Aorta (tissue), 5 donors: ENCODE measurements at places on chromosomes 11 and 22. TPM values are rescaled to one million over a fixed set of nuclear protein-coding genes. Genes with fewer than 3 reads are reported as not detected.
A peak's percentile ranks its signal among the peaks of the same experiment; 100 is the strongest.

- H3K36me3 ChIP-seq, result peaks cover 6% of the 10 kb centered on the region
- H3K4me3 ChIP-seq, result no peak overlapping the region
- H3K27me3 ChIP-seq, result no peaks in the 10 kb centered on the region
- DNase-seq, result no peak
- no peaks in the 10 kb centered on the region for H3K4me1 ChIP-seq
These were observed 76.2 kb upstream of the HORMAD2 start for GRCh38 chr22:30004101-30004500.

GRCh38 chr22:47043835-47044721 lies 281.6 kb downstream of the TBC1D22A start:
- no peak overlapping the region for H3K27ac ChIP-seq
- H3K27me3 ChIP-seq, result no peaks in the 10 kb centered on the region
- peak; percentile 45 for DNase-seq
- H3K4me1 ChIP-seq, result no peaks in the 10 kb centered on the region
- no peaks in the 10 kb centered on the region for H3K36me3 ChIP-seq

DNA sequence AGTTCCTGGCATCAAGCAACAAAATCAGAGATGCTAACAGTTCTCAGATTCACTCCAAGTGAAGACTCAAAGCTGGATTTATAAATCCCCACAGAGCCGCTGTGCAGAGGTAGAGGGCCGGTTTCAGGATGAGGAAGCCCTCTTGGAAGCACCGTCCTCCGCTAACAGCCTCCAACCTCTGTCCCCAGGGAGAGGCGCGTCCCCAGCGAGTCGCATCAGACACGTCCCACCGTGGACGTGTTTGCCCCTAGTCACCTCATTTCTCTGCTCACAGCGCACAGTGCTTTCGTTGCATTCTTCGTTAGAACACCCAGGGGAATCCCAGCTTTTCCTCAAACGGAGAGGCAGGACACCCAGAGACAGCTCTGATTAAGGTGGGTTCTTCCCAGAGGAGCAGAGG lies 642.9 kb downstream of the BRD1 start:
- no peaks in the 10 kb centered on the region for H3K27me3 ChIP-seq
- H3K4me3 ChIP-seq, result no peak overlapping the region
- no peaks in the 10 kb centered on the region for H3K36me3 ChIP-seq
- no peak overlapping the region for H3K27ac ChIP-seq
- H3K4me1 ChIP-seq, result no peaks in the 10 kb centered on the region

GRCh38 chr11:47496808-47497207 lies 47.9 kb upstream of the RAPSN start:
- no peaks in the 10 kb centered on the region for H3K36me3 ChIP-seq
- H3K27me3 ChIP-seq, result no peaks in the 10 kb centered on the region
- no peak overlapping the region for H3K4me3 ChIP-seq
- H3K27ac ChIP-seq, result no peak overlapping the region

GRCh38 chr22:46794067-46794466 lies 31.6 kb downstream of the TBC1D22A start:
- no peak overlapping the region for H3K4me3 ChIP-seq
- H3K4me1 ChIP-seq, result no peaks in the 10 kb centered on the region
- H3K36me3 ChIP-seq, result peaks cover 4% of the 10 kb centered on the region
- H3K27me3 ChIP-seq, result no peaks in the 10 kb centered on the region
- DNase-seq, result no peak

- H3K4me3 ChIP-seq, result no peak overlapping the region
- H3K36me3 ChIP-seq, result no peaks in the 10 kb centered on the region
- H3K27ac ChIP-seq, result no peak overlapping the region
- DNase-seq, result peak; percentile 61
These were observed 1.6 kb downstream of the NR1H3 start for GRCh38 chr11:47259232-47259977.

GRCh38 chr11:29024386-29024785 lies 916.2 kb downstream of the METTL15 start:
- peaks cover 2% of the 10 kb centered on the region for H3K4me1 ChIP-seq
- H3K27me3 ChIP-seq, result no peaks in the 10 kb centered on the region
- no peak overlapping the region for H3K4me3 ChIP-seq
- no peak overlapping the region for H3K27ac ChIP-seq

GRCh38 chr22:32794449-32795213 lies 6.9 kb upstream of the TIMP3 start:
- DNase-seq, result no peak
- H3K36me3 ChIP-seq, result no peaks in the 10 kb centered on the region
- H3K4me3 ChIP-seq, result no peak overlapping the region
- H3K27me3 ChIP-seq, result no peaks in the 10 kb centered on the region
- H3K4me1 ChIP-seq, result no peaks in the 10 kb centered on the region

- H3K27ac ChIP-seq, result no peak overlapping the region
- H3K4me1 ChIP-seq, result no peaks in the 10 kb centered on the region
- no peak overlapping the region for H3K4me3 ChIP-seq
- DNase-seq, result peak; percentile 21
- no peaks in the 10 kb centered on the region for H3K27me3 ChIP-seq
These were observed 51.1 kb downstream of the IGSF9B start for GRCh38 chr11:133905677-133906156.

- H3K36me3 ChIP-seq, result no peaks in the 10 kb centered on the region
- no peak overlapping the region for H3K27ac ChIP-seq
- no peaks in the 10 kb centered on the region for H3K4me1 ChIP-seq
- DNase-seq, result no peak
- H3K4me3 ChIP-seq, result no peak overlapping the region
These were observed 23.5 kb downstream of the CDPF1 start for GRCh38 chr22:46226577-46226976.

DNA sequence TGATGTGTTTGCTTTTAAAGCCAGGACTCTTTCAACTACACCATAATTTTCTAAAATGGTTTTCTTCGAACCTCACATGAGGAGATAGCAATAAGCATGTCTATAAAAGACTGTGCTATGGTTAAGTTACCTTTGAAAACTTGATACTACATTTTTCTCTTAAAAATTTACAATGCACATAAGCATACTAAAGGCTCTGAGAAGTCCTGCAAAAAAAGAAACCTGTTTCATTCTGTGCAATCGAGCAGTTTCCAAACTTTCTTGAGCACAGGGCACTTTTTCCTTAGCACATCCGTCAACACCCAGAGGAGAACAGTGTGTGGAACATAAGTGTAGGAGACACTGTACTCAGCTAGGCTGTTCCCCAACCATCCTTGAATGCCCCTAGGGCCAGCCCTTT lies 144.1 kb upstream of the ARHGAP20 start:
- H3K27me3 ChIP-seq, result no peaks in the 10 kb centered on the region
- no peaks in the 10 kb centered on the region for H3K36me3 ChIP-seq
- H3K4me3 ChIP-seq, result no peak overlapping the region

- H3K36me3 ChIP-seq, result no peaks in the 10 kb centered on the region
- H3K4me1 ChIP-seq, result no peaks in the 10 kb centered on the region
- no peak overlapping the region for H3K4me3 ChIP-seq
These were observed 3.4 kb upstream of the FAM83F start for GRCh38 chr22:39991159-39991860.

- no peaks in the 10 kb centered on the region for H3K27me3 ChIP-seq
- H3K36me3 ChIP-seq, result no peaks in the 10 kb centered on the region
- no peaks in the 10 kb centered on the region for H3K4me1 ChIP-seq
These were observed 61.6 kb downstream of the OR10A6 start for GRCh38 chr11:7869467-7869866.

DNA sequence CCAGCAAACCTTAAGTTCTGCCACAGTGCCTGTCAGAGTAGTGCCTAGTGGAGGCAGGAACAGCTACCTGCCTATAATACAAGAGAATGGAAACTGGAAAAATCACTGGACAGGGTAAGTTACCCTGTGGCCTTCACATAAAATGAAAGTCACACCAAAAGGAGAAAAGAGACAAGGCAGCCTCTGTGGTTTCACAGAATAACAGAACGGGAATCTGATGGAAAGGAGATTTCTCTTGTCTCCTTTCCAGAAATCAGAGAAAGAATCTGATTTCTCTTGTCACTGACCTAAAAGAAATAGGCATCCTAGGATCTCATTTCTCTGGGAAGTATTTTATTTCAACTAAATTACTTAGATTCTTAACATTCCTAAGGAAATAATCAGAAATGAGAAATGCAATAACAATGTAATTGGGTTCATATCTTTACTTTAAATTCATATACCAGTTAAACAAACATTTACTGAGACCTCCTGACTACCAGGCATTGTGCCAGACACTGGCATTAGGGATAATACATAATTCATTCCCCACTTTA lies 41.6 kb downstream of the PRCP start:
- no peak overlapping the region for H3K4me3 ChIP-seq
- no peaks in the 10 kb centered on the region for H3K27me3 ChIP-seq
- H3K27ac ChIP-seq, result no peak overlapping the region
- DNase-seq, result no peak
- no peaks in the 10 kb centered on the region for H3K36me3 ChIP-seq
- no peaks in the 10 kb centered on the region for H3K4me1 ChIP-seq

GRCh38 chr11:86160541-86161149 lies 83.9 kb upstream of the EED start:
- no peaks in the 10 kb centered on the region for H3K36me3 ChIP-seq
- no peaks in the 10 kb centered on the region for H3K27me3 ChIP-seq
- DNase-seq, result no peak
- H3K27ac ChIP-seq, result no peak overlapping the region
- no peaks in the 10 kb centered on the region for H3K4me1 ChIP-seq

DNA sequence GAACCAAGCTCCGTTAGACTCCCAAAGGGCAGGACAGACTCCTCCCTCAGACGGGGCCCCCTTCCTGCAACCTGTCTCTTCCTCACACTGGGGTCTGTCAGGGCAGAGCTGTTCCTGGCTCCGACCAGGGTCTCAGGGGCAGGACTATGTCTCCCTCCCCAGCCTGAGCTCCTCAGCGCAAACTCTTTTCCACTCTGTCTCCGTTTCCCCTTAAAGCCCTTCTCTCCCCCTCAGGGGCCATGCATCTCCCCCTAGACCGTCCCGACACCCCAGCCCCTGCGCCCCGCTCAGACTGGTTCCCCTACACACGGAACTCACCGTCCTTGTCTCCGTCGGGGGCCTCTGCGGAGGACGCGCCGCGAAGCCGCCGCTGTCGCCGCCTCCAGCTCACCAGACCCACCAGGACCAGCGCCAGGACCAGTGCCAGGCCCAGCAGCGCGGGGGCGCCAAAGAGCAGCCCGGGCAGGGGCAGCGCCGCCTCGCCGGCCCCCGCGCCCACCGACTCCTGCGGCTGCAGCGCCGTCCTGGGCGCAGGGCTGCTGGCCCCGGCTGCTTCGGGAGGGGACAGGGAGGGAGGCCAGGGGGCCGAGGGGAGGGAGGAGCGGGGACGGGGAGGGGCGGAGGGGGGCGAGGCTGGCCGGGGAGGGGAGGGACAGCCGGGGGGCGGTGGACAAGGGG lies 684 bp downstream of the TNFRSF13C start:
- no peak overlapping the region for H3K4me3 ChIP-seq
- peak; percentile 84 for DNase-seq
- no peaks in the 10 kb centered on the region for H3K4me1 ChIP-seq

GRCh38 chr11:63866211-63866610 lies 27.3 kb downstream of the MARK2 start:
- H3K36me3 ChIP-seq, result no peaks in the 10 kb centered on the region
- H3K27ac ChIP-seq, result no peak overlapping the region
- H3K4me3 ChIP-seq, result no peak overlapping the region
- no peaks in the 10 kb centered on the region for H3K27me3 ChIP-seq
- DNase-seq, result peak; percentile 76
- no peaks in the 10 kb centered on the region for H3K4me1 ChIP-seq

GRCh38 chr11:103942646-103943045 lies 93.8 kb upstream of the DDI1 start:
- no peaks in the 10 kb centered on the region for H3K27me3 ChIP-seq
- H3K27ac ChIP-seq, result no peak overlapping the region
- H3K36me3 ChIP-seq, result no peaks in the 10 kb centered on the region
- peaks cover 2% of the 10 kb centered on the region for H3K4me1 ChIP-seq
- H3K4me3 ChIP-seq, result no peak overlapping the region
- DNase-seq, result no peak

DNA sequence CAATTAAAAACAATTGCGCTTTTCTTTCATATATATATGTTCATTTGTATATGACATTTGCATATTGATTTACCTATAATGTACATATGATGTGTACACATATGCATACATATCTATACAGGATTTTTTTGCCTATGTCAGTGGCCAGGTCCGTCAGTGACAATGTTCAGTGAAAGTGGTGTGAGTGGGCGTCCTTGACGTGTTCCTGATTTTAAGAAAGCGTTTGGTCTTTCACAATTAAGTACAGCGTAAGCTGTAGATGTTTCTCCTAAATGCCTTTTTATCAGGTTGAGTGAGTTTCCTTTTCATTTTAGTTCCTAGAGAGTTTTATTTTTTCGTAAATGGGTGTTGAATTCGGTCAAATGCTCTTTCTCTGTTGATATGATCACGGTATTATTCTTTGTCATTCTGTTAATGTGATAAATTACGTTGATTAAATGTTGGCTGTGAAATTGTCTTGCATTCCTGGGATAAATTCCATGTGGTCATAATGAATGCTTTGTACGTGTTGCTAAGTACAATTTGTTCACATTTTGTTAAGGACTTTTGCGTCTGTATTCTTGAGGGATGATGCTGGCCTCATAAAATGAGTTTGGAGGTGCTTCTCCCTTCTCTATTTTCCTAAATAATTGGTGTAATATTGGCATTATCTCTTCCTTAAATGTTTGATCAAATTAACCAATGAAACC lies 10.6 kb upstream of the GNB1L start:
- no peaks in the 10 kb centered on the region for H3K27me3 ChIP-seq
- H3K4me1 ChIP-seq, result no peaks in the 10 kb centered on the region
- no peaks in the 10 kb centered on the region for H3K36me3 ChIP-seq
- H3K27ac ChIP-seq, result no peak overlapping the region

DNA sequence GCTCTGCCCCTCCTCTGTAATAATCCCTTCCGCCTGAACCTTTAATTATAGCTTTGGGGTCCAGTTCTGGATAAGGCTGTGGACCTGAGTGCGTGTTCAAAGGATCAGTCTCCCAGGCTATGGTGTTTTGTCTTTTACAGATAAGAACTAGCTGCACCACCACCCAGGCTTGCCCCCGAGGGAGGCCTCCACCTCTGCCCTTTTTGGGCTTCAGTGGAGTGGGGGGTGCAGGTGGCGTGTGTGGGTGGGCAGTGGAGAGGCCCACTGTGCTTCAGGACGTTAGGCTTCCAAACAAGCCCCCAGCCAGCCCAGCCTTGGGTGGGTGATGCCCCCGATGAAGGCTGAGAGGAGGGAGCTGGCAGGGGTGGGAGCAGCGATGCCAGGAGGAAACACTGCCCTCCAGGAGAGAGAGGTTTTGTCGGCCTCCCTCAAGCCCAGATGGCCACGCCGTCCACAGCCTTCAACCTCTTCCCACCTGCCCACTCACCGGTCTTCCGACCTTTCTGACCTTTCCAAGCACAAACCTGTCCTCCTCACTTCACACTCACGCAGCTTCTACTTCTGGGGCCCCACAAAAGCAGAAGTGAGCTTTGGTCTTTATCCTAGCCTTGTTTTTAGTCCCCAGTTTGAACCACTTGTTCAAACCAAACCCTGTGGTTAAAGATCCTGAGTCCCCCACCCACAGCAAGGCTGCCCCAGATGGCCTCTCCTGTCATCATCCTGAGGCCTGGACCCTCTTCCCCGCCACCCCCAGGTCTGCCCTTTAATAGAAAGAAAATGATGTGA lies 20.4 kb downstream of the PSMD13 start:
- H3K27me3 ChIP-seq, result no peaks in the 10 kb centered on the region
- H3K36me3 ChIP-seq, result peaks cover 4% of the 10 kb centered on the region
- no peak overlapping the region for H3K4me3 ChIP-seq

ABCC8 gene
- total RNA-seq, result 0.32 TPM

CASP1 gene
- 18.8 TPM for total RNA-seq

TPST2 gene
- 26.0 TPM for total RNA-seq

TSGA10IP gene
- not detected for total RNA-seq

OR5D18 gene
- total RNA-seq, result not detected

PNPLA5 gene
- not detected for total RNA-seq

CCDC87 gene
- total RNA-seq, result 0.33 TPM

OR52N4 gene
- 0.78 TPM for total RNA-seq

ZNF215 gene
- total RNA-seq, result 0.93 TPM

VWA5A gene
- 56.7 TPM for total RNA-seq

SERHL2 gene
- total RNA-seq, result 2.9 TPM

ST14 gene
- total RNA-seq, result 8.7 TPM

MYH9 gene
- 1,890 TPM for total RNA-seq

RIC3 gene
- 13.1 TPM for total RNA-seq

DGCR6L gene
- total RNA-seq, result 32.3 TPM
